ENCODE measurements at places on chromosomes 1 and 21.

DNA sequence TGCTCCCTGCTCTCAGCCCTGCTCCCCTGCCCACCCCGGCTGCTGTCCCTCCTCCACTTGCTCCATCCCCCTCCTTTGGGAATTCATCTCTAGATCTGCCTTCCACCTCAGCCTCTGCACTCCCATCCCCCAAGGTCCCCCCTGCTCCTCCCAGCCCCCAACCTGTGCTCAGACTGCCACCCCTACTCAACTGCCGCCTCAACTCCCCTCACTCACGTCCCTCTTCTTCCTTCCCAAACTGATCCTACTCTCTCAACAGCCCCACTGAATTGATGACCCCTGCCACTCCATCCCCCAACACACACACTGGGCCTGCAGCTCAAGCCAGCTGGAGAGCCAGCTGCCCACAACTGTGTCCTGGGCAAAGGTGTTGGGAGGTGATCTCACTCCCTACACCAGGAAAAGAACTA, 15.8 kb upstream of the ETV3L start:
- DNase-seq: no peak

- no peak for DNase-seq
Observed at GRCh38 chr1:161021970-161022353, 1.0 kb upstream of the F11R start.

DNA sequence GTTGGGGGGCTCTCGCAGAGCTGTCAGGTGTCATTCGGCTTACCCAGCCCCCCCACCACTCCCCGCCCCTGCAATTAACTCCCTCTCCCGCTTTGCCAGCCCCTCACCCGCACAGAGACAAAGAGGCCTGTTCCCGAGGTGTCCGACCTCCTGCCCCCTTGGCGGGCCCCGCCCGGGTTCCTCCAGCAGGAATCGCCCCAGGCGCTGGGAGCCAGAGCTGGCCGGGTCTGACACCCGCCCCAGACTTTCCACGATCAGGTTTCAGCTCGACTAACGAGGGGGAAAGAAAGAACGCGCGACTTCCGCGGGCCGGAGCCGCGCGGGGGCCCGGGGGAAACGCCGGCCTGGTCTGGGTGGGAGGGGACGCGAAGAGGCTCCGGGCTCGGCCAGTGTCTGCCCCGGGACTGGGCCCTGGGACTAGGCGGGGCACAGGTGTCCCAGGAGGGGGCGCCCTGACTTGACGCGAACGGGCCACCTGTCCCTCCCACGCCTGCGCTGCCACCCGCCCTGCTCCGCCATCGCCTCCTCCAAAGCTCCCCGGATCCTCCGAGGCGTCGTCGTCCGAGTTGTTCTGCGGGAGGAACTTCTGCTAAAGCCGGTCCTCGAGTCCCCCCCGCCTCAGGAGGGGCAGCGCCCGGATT, 36.4 kb upstream of the HHAT start:
- DNase-seq: no peak

DNA sequence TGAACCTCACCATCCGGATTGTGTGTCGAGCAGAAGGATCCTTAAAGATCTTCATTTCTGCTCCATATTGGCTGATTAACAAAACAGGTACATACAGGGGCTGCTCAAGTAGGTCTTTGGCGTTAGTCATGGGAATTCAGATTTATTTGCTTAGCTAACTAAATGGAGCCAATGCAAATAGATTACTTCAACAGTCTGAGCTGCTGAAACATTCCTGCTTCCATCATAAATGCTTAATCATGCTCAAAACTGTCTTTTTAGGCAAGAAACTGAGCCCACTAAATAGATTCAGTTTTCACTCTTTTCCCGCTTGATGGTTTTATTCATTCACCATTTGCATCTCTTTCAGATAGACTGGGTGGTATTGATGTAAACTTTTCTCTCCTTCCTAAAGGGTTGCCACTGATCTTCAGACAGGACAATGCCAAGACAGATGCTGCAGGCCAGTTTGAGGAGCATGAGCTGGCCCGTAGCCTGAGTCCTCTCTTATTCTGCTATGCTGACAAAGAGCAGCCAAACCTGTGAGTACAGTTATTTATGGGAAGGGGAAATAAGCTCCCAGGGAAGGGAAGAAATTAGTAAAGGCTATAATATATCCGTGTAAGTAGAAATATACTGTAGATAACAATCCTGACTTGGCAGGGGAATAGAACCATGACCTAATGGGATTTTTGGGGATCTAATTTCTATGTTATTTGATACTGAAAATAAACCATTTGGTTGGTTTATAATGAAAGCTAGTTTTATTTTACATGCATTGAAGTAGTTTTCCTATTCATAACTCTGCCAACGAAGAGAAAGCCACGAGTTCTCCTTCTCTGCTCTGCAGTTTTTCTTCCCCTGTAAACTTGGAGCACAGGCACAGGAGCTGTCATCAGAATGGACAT, 126.4 kb downstream of the VPS13D start:
- DNase-seq: no peak

- DNase-seq: no peak
Observed at GRCh38 chr1:156584813-156585212, 5.3 kb downstream of the TTC24 start.

GRCh38 chr1:109927911-109928321, 17.3 kb downstream of the CSF1 start:
- no peak for DNase-seq

- no peak for DNase-seq
Observed at GRCh38 chr1:76250271-76250670, 175.7 kb downstream of the ST6GALNAC3 start.

GRCh38 chr1:196717868-196718267, 56.8 kb upstream of the CFHR3 start:
- no peak for DNase-seq

DNA sequence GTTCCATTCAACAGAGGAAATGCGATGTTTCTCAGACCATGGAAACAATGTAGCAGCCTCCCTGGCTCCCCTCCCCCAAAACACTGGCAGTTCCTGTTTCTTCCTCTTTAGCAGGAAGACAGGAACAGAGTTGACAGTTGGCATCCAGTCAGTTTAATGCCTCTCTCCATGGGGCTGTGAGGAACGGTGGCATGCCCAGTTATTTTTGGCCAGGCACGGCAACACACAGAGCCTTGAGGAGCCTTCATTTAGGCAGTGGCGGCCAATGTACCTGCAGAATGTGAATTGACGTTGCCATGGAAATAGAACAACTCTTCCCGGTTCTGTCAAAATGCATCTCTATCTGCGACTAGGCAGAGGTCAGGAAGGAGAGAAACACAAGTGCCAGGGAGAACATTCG, 330.6 kb downstream of the DSCAM start:
- DNase-seq: no peak

GRCh38 chr1:52567943-52568342, 15.1 kb upstream of the TUT4 start:
- no peak for DNase-seq

DNA sequence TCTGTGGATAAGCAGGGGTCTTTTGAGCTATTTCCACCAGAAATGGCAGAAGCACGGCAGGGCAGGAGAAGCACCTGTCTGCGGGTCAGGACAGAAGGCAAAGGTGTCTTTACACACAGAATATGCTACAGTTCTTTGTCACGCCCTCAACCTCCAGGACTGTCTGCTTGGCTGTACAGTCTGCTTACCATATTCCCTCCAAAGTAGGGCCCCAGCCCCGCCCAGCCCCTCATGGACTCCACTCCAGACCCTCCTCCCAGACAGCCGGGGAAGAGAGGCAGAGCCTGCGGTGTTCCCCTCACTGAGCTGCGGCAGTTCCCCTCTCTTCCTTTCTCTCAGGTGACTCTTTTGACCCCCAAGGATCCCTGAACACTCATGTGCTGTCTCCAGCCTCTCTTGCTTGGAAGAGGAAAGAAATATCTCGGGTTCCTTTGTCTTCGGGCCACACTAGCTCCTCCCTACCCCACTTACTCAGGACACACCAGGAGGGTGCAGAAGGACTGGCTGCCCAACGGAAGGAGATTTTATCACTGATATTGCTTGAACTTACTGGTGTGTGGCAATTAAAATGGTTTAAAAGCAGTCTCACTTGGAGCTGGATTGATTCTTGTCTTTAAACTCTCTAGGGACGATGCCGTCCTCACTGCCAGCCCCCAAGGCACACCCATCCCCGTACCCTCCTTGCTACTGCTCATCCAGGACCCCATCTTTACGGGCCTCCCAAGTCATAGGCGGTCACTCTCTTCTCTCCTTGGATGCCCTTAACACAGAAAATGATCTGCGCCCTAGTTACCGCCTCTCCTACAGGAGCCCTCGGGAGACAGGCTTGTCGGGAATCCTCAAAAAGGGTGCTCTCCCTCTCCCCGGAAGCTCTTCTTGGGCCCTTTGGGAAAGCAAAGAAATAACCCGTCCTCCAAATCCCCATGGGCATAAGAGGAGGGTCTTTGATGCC, 169.7 kb downstream of the TOMM20 start:
- no peak for DNase-seq

GRCh38 chr1:182890927-182891610, 51.9 kb downstream of the DHX9 start:
- no peak for DNase-seq

DNA sequence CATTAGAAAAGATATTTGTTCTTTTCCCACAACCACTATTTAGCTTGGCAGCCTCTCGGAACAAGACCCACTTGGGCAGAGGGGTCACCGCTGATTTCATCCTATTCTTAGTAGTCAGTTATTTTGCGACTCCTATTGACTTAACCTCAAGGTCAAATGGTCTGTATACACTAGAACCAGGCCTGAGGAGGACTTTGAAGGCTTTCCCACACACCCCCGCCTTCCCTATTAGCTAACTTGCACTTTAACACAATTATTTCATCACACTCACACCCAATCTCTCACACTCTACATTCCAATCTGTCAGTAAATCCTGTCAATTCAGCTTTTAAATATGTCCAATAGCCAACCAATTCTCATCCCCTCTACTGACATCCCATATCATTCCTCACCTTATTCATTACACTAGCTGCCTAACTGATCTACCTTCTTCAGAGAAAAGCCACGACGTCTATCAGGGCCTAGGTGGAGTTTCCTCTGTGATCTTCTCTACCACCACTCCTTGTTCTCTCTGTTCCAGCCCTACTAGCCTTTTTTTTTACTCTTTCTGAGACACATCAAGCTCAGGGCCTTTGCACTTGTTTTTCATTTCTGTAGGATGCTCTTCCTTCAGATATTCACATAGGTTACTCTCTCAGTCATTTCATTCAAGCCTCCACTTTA, 1.0 kb upstream of the NIBAN1 start:
- DNase-seq: no peak

GRCh38 chr1:1157914-1158710, 15.6 kb upstream of the TTLL10 start:
- DNase-seq: no peak

DNA sequence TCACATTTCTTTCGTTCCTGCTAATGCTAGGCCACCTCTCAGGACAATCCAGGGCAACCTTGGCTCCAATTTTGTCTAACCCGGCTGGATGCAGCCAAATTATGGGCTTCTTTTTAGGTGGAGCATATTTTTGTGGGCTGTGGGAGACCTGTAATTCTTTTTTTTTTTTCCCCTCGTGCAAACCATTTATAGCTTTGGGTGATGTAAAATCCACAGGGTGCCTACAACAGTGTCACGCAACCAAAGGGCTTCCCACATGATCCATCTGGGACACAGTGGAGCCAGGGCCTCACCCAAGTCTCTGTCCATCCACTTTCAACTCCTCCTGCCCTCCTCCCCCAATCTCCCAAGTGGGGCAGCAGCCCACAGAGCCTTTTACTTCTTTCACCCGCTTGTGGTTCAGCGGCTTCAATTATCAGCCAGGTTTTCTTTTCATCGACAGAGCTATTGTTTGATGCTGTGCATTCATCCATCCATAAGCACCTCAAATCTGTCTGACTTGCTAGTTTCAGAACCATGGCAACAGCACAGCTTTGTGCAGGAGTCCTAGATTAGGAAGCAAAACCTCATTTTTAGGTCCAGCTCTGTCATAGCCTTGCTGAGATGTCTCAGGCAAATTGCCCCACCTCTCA, 10.0 kb upstream of the OVAAL start:
- DNase-seq: no peak

- DNase-seq: no peak
Observed at GRCh38 chr1:30692948-30693301, 30.5 kb downstream of the MATN1 start.

- no peak for DNase-seq
Observed at GRCh38 chr1:30054126-30054525, 669.3 kb downstream of the MATN1 start.

DNA sequence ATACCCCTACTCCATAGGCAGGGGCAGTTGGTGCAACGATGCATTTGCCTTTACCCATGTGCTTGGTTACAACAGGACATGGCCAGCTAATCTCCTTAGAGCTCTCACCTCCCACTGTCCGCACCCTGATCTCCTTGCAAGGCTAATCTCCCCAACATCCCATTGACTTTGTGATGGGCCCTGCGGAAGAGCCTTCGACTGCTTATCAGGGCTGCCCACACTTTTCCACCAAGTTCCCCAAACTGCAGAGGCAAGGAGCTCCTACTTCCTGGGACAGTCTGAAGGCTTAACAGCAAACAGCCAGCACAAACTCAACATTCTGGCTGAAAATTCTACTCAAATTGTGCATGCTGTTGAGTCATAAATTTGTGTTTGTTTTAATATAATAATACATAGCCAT, 36.0 kb downstream of the C1orf94 start:
- no peak for DNase-seq

- no peak for DNase-seq
Observed at GRCh38 chr1:101000131-101000873, 25.3 kb downstream of the DPH5 start.

- DNase-seq: no peak
Observed at GRCh38 chr1:117795190-117795589, 134.2 kb downstream of the GDAP2 start.

DNA sequence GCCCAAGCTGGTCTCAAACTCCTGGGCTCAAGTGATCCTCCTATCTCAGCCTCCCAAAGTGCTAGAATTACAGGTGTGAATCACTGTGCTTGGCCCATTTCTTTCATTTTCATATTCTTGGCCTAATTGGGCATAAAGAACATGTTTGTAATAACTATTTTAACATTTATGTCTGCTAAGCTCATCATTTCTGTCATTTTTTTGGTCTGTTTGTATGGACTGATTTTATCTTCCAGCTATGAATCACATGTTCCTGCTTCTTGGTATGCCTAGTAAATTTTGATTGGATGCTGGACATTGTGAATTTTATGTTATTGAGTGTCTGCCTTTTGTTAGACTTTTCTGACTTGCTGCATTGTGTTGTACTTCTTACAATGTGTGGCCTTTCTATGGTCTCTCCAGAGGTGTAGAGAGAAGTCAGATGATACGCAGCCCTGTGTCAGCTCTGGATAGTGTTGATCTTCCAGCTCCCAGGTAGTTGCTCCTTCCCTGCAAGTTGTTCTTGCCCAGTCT, 39.0 kb upstream of the PPM1J start:
- DNase-seq: no peak

DNA sequence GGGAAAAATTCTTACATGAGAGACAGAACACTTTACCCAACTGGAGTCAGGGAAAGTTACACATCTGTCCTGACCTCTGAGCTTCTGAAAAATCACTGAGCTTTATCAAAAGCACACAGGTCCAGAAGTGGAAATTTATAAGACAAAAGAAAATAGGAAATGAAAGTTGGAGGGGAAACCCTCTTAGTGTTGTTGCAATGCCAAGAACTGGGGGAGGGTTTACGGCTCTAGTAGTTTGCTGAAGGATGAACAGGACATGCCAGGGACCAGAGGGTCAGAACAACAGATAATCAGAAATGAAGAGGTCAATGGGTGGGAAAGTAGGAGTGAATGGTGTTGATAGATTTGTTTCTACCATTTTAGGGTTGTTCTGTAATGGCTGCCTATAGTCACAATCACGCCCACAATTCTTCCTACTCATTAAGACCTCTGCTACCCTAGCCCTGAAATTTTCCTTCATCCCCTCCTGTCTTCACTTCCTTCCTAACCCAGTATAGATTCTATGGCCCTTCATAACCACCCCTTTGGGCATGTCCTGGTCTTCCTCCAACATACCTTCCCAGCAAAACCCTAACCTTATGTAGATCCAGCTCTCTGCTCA, 30.3 kb upstream of the FMOD start:
- no peak for DNase-seq
